Colonic mucosa (tissue), 4 donors: ENCODE measurements at places on chromosomes 11 and 22. TPM values are rescaled to one million over a fixed set of nuclear protein-coding genes. Genes with fewer than 3 reads are reported as not detected.

DNA sequence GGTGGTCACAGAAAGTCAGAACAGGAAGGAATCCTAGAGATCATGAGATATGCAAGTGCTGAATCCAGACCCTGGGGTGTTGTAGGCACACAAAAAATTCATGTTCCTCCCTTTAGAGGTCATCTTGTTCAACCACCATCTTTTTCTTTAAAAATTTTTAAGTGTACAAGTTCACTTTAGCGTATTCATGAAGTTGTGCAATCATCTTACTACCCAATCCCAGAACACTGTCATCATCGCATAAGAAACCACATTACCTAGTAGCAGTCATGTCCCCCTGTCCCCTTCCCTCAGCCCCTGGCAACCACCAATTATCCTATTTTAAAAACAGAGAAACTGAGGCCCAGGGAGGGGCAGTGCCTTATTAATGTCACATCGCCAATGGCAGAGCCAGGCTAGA is 20.3 kb upstream of the WNT11 start:
- no peak for DNase-seq

DNA sequence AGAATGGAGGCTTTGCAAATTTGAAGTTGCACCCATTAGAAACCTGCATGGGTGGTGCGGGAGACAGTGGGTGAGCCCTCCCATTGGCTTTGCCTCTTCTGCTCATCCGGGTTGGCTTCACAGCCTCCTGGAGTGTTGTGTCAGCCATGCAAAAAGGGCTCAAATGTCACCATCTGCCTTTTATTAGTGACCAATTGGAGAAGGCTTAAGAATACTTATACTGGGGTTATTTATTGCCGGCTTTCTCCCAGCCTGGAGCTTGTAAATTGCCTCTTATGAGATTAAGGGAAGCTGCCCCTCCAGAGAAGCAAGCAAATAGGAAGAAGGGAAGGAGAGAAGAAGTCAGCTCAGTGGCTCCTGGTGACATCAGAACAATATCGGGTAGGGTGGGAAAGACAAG is 182.6 kb downstream of the ST3GAL4 start:
- no peak for DNase-seq

- DNase-seq: peak; percentile 50
Observed at GRCh38 chr11:2268729-2269600, 1.4 kb downstream of the ASCL2 start.

- DNase-seq: no peak
Observed at GRCh38 chr11:104655066-104655465, 243.2 kb downstream of the CASP12 start.

DNA sequence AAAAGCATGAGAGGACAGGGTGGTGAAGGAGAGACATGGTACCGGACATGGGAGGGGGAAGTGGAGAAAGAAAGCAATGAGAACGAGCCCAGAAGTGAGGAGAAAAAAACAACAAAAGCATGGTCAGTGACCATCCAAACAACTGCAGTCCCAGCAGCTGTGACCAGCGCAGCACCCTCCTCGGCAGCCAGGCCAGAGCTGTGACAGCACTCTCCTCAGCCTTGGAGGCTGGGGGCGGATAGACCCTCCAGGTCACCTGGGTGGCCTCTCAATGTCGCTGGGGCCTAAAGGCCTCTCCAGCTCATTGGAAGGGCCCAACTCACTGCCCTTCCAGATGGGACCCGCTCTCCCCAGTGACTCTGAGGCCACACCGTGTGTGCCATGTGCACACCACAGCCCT is 103.3 kb downstream of the MED15 start:
- no peak for DNase-seq

The ZW10 gene
- total RNA-seq: 12.3 TPM

DNA sequence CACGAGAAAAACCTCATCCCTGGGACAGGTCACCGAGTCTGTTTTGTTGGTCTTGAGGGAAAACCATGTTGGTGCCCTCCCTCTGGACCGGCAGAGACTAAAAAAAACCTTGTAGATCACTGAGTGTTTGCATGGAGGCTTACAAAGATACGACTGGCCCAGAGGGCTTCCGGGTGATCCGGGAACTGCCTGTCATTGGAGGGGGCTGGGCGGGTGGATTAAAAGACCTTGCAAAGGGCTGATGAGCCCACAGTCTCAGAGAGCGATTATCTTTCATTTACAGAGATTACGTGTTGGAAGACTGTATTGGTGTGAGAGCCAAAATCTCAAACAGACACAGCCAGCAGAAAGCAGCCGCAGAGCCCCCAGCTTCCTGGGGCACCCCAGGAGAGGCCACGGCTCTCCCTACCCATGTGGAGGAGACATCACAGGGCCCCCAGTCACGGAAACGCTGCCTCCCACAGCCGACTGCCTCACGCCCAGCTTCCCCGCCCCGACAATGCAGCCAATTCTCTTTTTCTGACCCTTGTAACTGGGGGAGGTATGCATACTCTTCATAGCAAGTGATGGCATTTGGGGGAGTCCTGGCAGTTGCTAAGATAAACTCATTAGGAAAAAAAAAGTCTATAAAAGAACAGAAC is 426.4 kb downstream of the CTTN start:
- no peak for DNase-seq

- no peak for DNase-seq
Observed at GRCh38 chr11:17277024-17277584, 565 bp downstream of the NUCB2 start.

DNA sequence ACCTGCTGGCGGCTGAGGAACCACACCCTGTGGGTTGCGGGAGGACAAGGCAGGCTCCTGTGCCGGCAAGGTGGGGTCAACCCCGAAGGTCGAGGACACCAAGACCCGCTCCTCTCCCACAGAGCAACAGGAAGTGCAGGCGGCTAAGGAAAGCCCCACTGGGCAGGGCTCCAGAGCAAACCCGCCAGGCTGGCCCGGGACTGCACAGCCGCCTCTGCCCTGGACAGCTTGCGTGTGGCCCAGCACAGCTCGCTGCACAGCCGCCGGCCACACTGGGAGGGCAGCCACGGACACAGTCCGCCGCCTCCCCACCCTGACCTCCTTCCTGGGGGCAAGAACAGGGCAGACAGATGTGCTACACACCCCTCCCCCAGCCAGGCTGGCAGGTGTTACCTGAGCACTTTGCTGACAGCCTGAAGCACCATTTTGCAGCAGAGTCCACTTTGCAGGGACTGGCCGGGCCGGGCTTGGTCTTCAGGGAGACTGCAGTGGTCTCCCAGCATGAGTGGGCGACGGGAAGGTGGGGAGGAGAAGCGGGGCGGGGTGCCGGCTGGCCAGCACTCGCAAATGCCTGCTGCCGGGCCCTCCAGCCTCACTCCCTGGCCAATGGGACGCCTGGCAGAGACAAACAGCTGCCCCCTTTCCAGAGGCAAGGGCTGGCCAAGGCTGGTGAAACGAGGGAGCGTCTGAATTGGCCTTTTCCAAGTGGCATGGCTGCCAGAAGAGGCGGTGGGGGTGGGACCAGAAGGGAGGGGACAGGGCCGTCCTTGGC is at the start of gene MOB2:
Gene MOB2, minus strand, starts transcription at position 726 of the 772 bp plus-strand sequence. Its CDS starts 223 bp downstream, at position 503.
- DNase-seq: peak; percentile 82

DNA sequence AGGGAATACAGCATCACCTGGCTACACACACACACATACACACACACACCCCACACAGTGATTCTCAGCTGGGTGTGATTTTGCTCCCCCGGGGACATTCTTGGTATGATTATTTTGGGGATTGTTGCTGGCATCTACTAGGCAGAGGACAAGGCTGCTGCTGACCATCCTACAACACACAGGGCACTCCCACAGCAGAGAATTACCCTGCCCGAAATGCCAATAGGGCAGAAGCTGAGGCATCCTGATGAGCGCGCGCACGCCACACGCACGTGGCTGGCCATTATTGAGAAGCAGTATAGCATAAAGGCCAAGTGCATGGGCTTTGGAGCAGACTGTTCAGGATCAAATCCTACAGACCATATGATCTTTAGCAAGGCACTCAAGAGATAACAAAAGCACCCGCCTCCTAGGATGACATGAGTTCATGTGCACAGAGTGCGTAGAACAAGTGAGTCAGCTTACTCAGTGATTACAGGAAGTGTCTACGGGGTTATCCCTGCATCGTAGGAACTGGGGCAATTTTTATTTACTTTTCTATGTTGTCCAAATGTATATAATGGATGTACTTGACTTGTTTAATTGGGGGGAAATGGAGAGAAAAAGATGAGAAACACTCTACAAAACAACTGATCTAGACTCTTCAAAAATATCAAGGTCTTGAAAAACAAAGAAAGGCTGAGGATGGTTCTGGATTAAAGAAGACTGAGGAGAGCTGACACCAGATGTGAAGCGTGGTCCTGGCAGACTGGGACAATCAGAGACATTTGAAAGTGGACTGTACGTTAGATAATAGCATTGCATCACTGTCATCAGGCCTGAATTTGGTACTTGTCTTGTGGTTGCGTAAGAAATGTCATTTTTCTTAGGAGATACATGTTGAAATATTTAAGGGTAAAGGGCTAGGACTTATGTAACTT is 7.2 kb upstream of the EHD1 start:
- DNase-seq: peak; percentile 37

The CARD16 gene
- total RNA-seq: 40.2 TPM

DNA sequence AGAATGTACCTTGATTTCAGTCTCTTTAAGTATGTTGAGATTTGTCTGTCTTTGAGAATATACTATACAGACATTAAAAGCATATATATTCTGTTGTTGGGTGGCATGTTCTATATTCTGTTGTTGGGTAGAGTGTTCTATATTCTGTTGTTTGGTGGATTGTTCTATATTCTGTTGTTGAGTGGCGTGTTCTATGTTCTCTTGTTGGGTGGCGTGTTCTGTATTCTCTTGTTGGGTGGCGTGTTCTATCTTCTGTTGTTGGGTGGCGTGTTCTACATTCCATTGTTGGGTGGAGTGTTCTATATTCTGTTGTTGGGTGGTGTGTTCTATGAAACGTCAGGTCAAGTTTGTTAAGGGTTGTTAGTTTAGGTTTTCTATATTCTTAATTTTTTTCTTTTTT is 27.1 kb upstream of the CTTN start:
- no peak for DNase-seq

GRCh38 chr11:72308226-72309073 is 64.5 kb upstream of the PHOX2A start:
- no peak for DNase-seq

- DNase-seq: no peak
Observed at GRCh38 chr11:70063555-70063954, 14.6 kb upstream of the ANO1 start.

DNA sequence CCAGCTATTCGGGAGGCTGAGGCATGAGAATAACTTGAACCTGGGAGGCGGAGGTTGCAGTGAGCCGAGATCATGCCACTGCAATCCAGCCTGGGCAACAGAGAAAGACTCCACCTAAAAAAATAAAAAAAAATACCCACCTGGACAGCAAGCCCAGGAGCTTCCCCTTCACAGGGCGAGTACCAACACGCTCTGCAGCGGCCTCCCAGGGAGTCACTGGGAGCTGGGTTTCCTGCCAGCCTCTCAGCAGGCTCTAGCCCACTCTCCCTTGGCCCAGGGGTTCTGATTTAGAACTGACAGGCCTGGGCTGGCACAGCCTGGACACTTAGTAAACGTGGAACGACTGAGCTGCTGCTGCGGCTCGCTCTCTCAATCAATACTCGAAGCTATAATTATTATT is 2.0 kb upstream of the CABP7 start:
- no peak for DNase-seq

GRCh38 chr22:34834059-34834458 is 231.9 kb upstream of the ISX start:
- no peak for DNase-seq

GRCh38 chr11:16959602-16960001 is 54.6 kb downstream of the PLEKHA7 start:
- DNase-seq: no peak

The HTR3A gene
- total RNA-seq: not detected

DNA sequence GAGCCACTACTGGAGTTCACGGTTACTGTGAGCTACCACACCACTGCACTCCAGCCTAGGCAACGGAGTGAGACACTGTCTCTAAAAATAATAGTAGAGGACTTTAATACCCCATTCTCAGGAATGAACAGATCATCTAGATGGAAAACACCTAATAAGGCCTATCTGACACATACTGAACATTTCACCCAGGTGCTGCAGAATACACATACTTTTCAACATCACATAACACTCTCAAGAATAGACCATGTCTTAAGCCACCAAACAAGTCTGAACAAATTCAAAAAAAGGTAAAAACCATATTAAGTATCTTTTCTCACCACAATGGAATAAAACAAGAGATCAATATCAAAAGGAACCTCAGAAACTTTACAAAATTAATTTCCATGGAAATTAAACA is 37.9 kb downstream of the DDIAS start:
- DNase-seq: no peak

DNA sequence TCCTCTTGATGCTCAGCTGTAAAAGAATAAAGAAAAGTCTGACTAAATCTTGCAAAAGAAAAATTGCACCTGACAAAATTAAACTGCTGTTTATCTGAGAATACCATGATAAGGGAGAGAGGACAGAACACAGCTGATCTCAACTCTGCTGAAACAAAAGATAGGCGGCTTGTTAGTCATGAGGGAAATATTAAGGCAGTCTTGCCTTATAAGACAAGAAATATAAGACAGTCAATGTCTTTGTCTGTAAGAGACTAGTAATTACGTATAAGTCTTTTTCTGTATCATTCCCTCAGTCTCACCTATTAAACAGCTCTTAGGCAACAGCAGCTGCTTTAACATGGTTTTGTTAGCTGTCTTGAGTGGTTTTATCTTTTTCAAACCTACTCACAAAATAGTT is 296.6 kb downstream of the LUZP2 start:
- DNase-seq: no peak

DNA sequence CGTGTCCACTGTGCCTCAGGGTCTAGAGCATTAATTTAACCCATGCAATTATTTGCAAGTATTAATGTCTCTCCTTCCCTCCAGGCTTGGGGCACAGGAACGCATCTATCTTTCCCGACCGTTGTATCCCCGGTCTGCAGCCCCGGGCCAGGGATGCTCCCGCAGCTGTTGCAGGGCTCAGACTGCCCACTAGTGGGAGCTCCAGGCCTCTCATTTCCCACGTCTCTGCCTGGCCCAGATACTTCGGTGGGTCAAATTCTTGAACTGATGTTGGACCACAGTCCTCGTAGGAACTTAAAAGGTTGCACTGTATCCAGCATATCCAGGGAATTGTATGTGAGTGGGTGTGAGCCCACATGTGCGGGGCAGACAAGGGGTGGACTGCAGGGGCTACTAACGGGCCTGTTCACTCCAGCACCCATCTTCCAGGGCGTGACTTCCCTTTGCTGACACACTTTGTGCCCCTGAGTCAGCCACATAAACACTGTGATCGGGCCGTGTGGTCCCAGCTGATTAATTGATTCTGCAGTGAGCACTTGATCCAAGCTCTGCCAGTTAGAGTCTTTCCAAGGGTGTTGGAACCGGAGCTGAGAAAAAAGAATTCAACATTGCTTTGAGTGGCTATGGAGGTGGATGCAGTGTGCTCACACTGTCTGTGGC is 451.3 kb downstream of the TBC1D22A start:
- DNase-seq: peak; percentile 38

- no peak for DNase-seq
Observed at GRCh38 chr11:16889905-16890304, 124.3 kb downstream of the PLEKHA7 start.

The MMP13 gene
- not detected for total RNA-seq

The CHRM1 gene
- 1.2 TPM for total RNA-seq

- no peak for DNase-seq
Observed at GRCh38 chr11:2867142-2867541, 18.4 kb downstream of the CDKN1C start.

- DNase-seq: no peak
Observed at GRCh38 chr22:37208401-37209139, 3.7 kb downstream of the SSTR3 start.
